CD4-positive, alpha-beta T cell treated with Interleukin-4 for 1 hour (primary cell): ENCODE measurements at places on chromosomes 3 and 15.
A peak's percentile ranks its signal among the peaks of the same experiment; 100 is the strongest.

GRCh38 chr3:15428539-15428938 is 1.1 kb downstream of the EAF1 start:
- DNase-seq, result peak; percentile 64

- DNase-seq, result peak; percentile 35
Measured at GRCh38 chr3:160837394-160837980, 81.5 kb downstream of the PPM1L start.

GRCh38 chr3:194075088-194075615 is 60.8 kb upstream of the HES1 start:
- DNase-seq, result no peak

DNA sequence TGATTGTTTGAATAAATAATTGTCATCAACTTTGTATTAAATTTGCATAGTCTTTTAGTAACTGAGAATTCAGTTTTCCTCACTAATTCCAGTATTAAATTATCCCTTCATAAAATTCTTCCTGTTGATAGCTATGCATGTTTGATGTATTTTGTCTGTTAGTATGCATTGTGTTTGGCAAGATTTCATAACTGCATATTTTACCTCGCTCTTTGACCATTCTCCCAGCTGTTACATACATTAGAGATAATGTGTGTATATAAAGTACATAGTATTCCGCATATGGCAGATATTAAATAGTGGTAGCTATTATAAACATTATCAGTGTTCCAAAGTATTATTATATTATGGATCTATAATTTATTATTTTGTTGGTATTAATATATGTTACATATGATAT is 10.6 kb upstream of the NFKBIZ start:
- no peak for DNase-seq

GRCh38 chr3:197103766-197104165 is 74.1 kb upstream of the MELTF start:
- no peak for DNase-seq

GRCh38 chr15:84582583-84583157 is 18.1 kb upstream of the ZSCAN2 start:
- DNase-seq, result no peak

- DNase-seq, result no peak
Measured at GRCh38 chr15:44385344-44385942, 42.0 kb upstream of the CTDSPL2 start.

DNA sequence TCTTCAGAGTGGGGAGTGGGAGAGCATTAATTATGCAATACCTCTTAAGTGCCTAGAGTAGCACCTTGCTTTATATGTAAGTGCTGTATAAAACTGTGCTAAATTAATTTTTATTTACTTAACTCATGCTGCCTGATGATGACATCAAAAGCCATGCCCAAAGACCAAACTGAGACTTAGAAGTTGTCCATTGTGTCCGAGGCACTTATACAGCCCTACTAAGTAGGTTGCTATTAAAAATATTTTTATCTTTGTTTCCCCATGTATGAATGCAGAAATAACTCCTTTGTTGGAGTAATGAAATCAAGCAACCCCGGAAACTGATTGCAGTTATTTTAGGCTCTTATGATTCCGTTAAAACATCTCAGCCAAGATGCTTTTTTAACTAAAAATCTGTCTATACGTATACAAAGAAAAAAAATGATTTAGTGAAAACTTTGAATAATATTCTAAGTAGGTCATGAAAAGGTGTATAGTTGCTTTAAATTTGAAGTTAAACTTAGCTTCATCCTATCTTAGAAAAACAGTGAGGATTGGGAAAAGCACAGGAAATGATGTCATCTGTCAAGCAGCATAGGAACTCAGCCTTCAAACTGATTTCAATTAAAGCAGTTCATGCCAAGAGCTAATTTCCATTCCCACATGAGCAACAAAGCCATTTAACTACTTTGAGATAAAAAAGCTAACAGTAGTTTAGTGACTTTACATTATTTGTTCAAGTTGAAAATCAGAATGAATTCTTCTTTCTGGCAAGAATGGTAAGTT is 43.0 kb downstream of the FBN1 start:
- no peak for DNase-seq

- no peak for DNase-seq
Measured at GRCh38 chr3:123054931-123055330, 11.9 kb upstream of the PDIA5 start.

DNA sequence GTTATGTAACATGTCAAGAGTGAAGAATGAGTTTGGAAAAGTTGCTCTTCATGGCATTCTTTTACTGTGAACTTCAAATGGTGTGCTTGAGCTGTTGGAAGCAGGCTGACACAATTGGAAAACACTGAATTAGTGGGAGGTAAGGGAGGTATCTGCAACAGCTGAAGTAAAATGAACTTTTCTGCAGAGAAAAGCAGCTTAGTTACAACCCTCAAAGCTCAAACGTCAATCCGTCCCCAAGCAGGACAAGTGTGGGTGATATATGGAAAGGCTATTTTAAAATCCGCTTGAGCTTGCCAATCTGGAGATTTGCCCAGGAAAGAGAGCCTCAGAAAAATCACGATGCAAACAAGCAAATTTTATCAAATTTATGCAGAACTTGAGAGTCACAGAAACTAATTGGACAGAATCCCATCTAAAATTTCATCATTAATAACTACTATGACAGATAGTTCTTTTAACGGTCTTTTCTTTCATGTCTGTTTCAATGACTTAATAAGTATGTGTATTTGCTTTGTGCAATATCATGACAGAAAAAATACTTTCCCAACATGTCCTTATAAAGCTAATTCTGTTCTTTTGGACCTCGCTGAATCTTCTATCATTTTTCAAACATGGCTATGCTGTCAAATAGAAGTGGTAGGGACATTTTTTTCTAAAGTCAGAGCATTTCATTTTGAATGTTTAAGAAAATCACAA is 266.6 kb upstream of the SLITRK3 start:
- no peak for DNase-seq

- peak; percentile 2 for DNase-seq
Measured at GRCh38 chr3:78645628-78646310, 1122.0 kb downstream of the ROBO1 start.

GRCh38 chr3:57659806-57660439 is 33.0 kb downstream of the DENND6A start:
- DNase-seq, result no peak

- DNase-seq, result no peak
Measured at GRCh38 chr3:159458010-159458409, 530.6 kb upstream of the IL12A start.

DNA sequence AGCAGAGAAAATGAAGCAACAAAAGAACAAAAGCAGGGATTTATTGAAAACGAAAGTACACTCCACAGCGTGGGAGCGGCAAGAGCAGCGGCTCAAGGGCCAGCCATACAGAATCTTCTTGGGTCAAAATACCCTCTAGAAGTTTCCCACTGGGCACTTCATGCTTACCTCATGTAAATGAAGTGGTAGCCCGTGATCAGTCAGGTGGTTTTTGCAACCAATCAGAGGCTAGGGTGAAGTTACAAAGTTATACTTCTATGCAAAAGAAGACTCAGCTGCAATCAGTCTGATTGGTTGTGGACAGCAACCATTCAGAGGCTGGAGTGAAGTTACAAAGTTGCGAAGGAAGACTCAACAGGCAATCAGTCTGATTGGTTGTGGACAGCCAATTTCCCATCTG is 37.8 kb upstream of the TRH start:
- peak; percentile 27 for DNase-seq

DNA sequence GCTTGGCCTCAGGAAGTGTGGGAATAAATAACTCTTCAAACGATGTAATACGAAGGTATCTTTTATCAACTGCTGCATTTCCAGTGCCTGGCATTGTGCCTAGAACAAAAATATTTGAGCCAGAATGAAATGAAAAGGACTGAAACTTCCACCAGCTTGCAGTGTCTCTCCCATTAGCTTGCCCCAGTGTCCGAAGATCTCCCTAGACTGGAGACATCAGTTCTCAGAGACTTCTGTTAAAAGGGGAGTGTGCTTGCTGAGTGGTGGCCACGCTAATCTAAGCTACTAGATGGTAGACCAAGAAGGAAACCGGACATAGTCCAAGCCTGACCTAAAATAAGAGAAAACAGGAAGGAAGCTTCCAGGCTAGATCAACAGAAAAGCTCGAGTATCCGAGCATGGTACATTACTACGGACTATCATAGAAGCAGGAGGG is 28.6 kb downstream of the KCNAB1 start:
- no peak for DNase-seq

DNA sequence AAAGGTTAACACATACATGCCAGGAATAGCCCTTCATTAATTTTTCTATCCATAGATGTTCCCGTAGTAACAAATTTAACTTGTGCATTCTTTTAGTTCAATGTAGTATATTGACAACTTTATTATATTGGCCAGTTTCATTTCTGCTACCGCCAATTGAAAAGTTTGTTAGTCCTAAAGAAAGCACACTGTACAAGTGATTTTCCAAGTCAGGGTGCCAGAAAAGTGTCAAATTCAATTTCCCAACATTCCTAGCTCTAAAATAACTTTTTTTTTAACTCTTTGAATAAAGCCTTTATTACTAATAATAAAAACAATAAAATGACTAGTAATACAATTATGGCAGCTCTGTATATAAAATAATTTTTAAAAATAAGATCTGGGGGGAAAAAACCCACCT is 68.9 kb downstream of the IMPG2 start:
- no peak for DNase-seq

GRCh38 chr15:39102431-39102830 is 478.4 kb upstream of the THBS1 start:
- no peak for DNase-seq

GRCh38 chr15:48557335-48557734 is 88.2 kb downstream of the FBN1 start:
- no peak for DNase-seq

DNA sequence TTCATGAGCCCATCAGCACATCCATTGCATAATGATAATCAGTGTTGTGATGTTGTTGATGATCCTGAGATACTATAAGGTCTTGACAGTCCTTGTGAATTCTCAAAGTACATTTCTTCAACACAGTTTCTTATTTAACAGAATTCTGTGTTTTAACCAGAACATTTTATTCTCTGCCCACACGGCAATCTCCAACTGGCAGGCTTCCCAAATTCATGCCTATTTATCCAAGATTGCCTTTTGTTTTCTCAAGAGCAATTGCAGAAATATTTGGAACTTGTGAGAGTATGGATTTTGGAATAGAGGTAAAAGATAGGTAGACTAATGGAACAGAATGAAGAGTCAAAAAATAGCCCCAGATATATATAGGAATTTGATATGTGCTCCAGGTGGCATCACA is 116.0 kb downstream of the UACA start:
- no peak for DNase-seq

- DNase-seq, result no peak
Measured at GRCh38 chr3:122080207-122080587, 25.0 kb downstream of the CD86 start.

GRCh38 chr3:172710664-172711453 is at the start of gene NCEH1:
Gene NCEH1 (minus strand): TSS chr3:172711067. CDS start chr3:172710984, 83 bp downstream.
- peak; percentile 77 for DNase-seq

GRCh38 chr3:69235882-69236281 is 113.5 kb upstream of the LMOD3 start:
- DNase-seq, result peak; percentile 55

DNA sequence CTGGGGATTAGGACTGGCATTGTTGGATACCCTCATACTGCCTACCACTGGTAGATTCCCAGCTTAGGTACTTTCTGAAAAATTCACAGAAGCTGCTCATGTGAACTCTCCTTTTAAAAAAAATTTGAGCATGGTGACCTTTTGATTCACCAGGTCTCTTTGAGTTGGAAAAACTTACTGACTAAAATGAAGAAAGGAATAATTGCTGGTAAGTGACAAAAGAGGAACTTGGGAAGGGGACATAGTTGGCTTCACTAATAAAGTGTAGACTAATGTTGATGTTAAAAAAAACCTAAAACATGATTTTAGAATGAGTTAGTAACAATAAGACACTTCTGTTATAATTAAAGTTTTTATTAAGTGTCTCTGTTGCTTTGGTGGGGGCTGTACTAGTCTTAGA is 8.6 kb downstream of the VPS8 start:
- DNase-seq, result no peak

DNA sequence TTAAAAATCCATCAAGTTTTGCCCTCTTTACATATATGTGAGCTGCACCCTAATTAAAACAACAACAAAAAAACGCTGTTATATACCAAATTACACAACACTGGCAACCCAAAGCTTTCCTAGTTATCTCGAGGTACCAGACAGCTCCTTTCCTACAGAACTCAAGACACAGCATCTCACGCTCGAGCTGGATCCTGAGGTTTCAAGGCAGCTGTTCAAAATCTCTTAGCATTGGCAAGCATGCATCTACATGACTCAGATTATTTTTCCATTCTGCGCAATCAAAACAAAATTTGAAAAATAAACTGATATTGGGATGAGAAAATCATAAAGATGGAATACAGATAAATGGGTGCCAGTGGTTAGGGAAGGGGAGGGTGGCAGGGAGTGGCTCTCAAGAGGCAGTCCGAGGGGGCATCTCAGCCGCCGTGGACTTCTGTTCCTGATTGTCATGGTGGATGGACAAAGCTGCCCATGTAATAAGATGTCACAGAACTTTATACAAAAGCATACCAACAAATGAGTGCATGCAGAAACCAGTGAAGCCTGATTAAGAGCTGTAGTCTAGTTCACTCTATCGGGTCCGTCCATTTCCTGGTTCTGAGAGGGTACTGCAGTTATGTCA is 91.5 kb downstream of the ADAMTS17 start:
- no peak for DNase-seq

GRCh38 chr3:94082391-94082937 is 19.6 kb downstream of the NSUN3 start:
- no peak for DNase-seq

DNA sequence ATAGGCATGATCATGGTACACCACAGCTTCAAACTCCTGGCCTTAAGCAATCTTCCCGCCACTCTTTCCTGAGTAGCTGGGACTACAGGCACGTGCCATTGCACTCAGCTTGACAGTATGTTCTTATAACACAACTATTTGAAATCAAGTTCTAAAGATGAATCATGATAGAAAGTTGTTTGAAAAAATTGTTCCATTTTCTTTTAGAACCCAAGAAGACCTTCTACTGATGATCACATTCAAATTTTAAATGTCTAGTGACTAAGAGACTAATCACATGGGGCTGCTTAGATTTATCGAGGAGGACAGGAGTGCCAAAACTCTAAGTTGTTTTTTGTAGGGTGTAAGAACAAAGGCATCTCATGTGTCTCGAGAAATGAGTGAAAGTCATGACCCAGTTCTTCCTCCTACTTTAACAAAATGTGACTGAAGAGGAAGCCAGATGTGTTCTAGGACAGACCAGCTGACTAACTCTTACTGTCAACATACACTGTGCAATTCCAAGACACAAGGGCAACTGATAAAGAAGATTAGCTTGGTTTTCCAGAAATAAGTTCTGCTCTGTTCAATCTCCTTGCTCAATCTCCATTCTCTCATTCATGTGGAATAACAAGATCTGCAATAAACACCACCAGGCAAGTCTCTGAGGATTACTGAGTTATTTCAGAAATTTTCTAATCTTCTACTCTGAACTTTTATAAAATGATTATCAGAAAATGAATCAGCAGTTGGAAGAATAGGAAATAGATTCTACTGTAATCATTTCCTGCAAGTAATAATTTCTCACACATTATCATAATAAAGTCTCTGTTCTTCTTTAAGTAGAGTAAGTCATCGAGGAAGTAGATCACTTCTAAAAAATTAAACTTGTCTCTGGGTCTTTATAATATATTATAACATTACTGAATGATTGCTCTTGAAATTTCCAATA is 122.6 kb upstream of the CCNL1 start:
- no peak for DNase-seq
